T-cell (primary cell): ENCODE measurements at places on chromosomes 5 and 9. TPM values are rescaled to one million over a fixed set of nuclear protein-coding genes. Genes with fewer than 3 reads are reported as not detected.

The PCDH12 gene
- total RNA-seq = 0.07 TPM

The SVEP1 gene
- not detected for total RNA-seq

The DPP7 gene
- total RNA-seq = 309 TPM

The ELAVL2 gene
- total RNA-seq = 0.79 TPM

DNA sequence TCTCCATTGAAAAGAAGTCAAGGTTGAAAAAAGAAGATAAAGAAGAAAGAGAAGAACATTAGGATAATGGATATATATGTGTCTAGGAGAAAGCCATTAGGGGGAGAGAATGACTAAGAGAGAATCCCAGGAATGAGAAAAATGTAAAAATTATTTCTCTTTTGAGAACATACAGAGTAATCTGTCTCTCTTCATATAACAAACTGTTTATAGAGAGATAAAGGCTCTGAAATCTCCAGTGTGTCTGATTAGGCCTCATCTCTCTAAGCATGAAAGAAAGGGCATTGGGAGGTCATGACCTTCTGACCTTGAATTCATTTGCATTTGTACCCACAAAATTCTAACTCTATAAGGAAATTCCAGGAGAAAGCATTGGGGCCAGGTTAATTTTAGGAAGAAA is 3.5 kb upstream of the MPDZ start:
- no peak overlapping the region for H3K27ac ChIP-seq
- no peak for DNase-seq
- H3K4me1 ChIP-seq = no peaks in the 10 kb centered on the region
- no peaks in the 10 kb centered on the region for H3K36me3 ChIP-seq
- peaks cover 3% of the 10 kb centered on the region for H3K27me3 ChIP-seq
- H3K4me3 ChIP-seq = no peak overlapping the region

DNA sequence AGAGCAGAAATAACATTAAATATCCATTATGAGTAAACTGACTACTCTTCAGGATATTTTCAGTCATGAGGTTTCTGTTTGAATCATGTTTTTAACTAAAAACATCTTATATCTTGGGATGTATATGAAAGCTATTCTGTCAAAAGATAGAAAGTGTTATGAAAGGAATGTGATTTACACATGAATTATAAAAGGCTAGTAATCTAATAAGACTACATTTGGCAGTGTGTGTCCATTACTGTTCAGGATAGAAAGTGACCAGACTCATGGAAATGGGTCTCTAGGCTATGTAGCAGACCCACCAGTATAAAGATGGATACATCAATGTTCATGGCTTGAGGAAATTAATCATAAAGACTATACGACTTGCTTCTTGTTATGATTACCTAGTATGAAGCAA is 1328.2 kb upstream of the NUDT12 start:
- H3K4me1 ChIP-seq = no peaks in the 10 kb centered on the region
- H3K27ac ChIP-seq = no peak overlapping the region
- no peaks in the 10 kb centered on the region for H3K27me3 ChIP-seq
- H3K36me3 ChIP-seq = no peaks in the 10 kb centered on the region
